ENCODE measurements at places on chromosomes 3 and 15.

- no peak for DNase-seq
Measured at GRCh38 chr3:30146978-30147377, 459.4 kb upstream of the TGFBR2 start.

DNA sequence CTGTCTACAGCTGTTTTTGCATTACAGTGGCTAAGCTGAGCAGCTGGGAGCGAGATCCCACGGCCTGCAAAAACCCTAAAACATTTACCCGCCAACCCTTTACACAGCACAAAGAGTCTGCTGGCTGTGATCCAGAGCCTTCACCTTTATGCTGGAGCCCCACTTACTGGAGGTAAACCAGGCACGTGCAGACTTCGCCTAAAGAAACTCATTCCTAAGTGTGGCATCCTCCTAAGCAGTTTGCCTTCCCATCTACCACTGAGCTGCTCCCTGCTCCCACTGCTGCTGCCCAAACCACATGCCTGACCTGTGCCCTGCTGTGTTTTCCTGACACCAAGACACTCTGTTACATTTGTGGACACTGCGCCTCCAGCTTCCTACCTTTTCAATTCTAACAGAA lies 53.0 kb downstream of the CHSY1 start:
- no peak for DNase-seq

DNA sequence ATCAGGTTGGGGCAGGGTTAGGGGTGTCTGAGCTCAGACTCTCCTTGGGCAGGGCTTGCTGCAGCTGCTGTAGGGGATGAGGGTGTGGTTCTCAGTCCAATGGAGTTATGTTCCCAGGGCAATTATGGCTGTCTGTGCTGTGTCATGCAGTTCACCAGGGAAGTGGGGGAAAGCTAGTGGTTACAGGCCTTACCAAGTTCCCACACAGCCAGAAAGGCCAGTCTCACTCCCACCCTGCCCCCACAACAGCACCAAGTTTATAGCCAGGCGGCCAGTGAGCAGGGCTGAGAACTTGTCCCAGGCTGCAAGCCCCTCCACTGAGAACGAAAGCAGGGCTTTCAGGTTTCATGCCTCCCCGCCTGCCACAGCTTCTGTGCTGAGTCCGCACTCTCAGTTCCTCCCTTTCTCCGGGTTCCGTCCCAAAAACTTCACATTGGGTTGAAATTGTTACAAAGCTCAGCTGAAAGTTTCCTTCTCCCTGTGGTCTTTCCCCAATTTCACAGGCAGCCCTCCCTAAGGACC lies 19.6 kb upstream of the CPOX start:
- no peak for DNase-seq

- no peak for DNase-seq
Measured at GRCh38 chr3:143387425-143387824, 267.9 kb downstream of the CHST2 start.

- DNase-seq: no peak
Measured at GRCh38 chr3:71244826-71245488, 338.6 kb downstream of the FOXP1 start.

- no peak for DNase-seq
Measured at GRCh38 chr3:87696124-87697013, 362.4 kb downstream of the CGGBP1 start.

DNA sequence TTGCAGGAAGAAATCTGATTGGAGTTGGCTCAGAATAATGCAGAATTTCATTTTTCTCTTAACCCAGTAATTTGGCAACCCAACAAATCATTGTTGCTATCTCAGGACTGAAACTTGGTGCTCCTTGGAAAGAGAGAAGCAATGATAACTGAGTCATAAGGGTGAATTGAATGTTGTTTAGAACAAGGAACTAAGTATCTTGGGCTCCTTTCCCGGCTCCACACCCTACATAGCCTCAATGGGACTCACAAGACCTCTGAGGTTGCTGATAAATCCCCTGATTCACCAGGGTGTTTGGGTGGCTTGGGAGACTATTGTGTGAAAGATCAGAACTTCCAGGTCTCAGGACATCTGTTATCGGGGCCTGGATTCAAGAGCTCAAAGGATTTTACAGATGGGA lies 7.8 kb upstream of the RAB8B start:
- no peak for DNase-seq

DNA sequence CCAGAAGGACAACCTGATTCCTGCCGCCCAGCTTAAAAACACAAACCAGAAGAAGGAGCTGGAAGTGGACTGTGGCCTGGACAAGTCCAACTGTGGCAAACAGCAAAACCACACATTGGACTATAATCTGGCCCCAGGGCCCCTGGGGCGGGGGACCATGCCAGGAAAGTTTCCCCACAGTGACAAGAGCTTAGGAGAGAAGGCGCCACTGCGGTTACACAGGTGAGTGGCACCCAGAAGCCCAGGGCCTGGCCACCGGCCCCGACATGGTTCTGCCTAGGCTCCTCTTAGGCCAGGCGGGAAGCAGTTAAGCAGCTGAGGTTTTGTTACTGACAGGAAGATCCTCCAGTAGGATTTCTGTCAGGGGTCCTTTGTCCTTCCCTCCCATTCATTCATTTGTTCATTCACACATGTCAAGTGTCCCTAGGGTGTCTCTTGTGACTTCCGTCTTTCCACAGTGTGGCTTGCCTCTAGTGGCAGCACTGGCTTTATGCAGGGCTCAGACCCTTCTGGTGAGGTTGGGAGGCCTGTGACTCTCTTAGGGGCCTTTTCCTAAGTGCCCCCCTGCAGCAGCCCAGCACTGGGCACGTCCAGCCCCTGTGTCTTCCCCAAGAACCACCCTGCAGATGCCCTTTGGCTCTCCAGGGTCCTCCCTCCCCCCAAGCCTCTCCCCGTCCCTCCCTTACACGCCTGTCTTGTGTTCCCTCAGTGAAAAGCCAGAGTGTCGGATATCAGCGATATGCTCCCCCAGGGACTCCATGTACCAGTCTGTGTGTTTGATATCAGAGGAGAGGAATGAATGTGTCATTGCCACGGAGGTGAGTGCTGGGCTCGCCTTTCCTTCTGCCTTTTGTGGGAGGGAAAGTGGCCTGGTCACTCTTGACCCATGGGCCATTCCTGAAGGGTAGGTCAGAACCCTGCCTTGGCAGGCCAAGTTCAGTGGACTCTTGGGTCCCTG lies 7.8 kb downstream of the DLL4 start:
- DNase-seq: no peak

- DNase-seq: no peak
Measured at GRCh38 chr3:46668591-46668990, 24.9 kb downstream of the ALS2CL start.
